ENCODE measurements at places on chromosomes 2 and 18.

- no peak for DNase-seq
Observed at GRCh38 chr18:29171892-29172755, 995.2 kb upstream of the CDH2 start.

DNA sequence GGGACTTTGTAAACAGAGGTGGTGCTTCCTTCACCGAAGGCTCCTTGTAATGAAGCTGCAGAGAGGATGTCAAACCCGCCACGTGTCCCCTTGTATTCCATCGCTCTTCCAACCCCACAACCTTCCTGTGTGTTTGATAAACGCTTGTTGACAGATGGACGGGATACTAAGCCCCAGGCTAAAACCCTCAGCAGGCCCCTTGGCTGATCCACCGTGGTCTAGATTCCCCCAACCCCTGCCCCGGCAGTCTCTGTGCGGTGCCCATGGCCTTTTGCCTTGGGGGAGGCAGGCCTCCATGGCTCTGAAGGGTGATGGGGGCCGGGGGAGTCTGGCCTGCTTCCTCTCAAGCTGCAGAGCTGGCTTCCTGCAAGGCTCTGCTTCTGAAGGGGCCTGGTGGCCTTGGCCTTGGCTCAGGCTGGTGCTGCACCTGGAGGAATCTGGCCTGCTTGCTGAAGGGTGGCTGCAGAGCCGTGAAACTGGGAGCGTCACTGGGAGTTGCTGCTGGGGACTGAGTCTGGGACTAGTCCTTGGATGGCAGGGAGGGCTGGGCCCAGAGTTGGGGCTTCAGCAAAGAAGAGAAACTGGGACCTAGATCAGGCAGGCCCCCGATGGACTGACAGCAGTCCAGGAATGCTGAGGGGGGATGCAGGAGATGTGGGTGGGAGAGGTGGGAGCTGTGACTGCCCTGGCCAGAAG, 9.6 kb upstream of the NTSR2 start:
- no peak for DNase-seq

GRCh38 chr2:161570424-161571050, 53.7 kb upstream of the SLC4A10 start:
- DNase-seq, result no peak

GRCh38 chr2:151644580-151644979, 89.7 kb downstream of the NEB start:
- DNase-seq, result no peak

DNA sequence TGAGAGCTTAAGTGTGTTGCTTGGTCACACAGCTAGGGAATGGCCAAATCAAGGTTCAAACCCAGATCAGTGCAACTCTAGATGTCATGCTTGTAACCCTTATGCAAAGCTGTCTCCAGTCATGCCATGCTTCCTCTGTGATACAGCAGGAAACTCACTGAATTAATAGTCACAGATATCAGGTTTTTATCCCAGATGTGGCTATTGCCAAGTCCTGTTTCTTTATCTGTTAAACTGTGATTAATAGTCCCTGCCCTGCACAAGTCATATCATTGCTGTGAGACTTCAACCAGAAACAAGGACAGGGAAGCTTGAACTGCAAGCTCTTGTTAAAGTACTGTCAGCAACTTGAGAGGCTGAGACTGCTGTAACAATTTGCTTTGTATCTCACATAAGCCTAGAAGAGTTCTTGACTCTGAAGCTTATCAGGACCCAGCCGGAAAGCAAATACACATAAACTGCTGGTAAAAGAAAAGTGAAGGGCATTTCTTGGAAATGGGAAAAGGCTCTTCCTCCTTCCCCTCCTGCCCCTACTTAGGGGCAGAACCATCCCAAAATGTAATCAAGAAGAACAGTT, 609.0 kb downstream of the DCC start:
- DNase-seq, result no peak

- no peak for DNase-seq
Observed at GRCh38 chr2:48165070-48165753, 258.9 kb upstream of the FBXO11 start.

- no peak for DNase-seq
Observed at GRCh38 chr2:42770288-42771131, 6.6 kb upstream of the OXER1 start.

- no peak for DNase-seq
Observed at GRCh38 chr2:118800736-118801135, 46.7 kb downstream of the EN1 start.

DNA sequence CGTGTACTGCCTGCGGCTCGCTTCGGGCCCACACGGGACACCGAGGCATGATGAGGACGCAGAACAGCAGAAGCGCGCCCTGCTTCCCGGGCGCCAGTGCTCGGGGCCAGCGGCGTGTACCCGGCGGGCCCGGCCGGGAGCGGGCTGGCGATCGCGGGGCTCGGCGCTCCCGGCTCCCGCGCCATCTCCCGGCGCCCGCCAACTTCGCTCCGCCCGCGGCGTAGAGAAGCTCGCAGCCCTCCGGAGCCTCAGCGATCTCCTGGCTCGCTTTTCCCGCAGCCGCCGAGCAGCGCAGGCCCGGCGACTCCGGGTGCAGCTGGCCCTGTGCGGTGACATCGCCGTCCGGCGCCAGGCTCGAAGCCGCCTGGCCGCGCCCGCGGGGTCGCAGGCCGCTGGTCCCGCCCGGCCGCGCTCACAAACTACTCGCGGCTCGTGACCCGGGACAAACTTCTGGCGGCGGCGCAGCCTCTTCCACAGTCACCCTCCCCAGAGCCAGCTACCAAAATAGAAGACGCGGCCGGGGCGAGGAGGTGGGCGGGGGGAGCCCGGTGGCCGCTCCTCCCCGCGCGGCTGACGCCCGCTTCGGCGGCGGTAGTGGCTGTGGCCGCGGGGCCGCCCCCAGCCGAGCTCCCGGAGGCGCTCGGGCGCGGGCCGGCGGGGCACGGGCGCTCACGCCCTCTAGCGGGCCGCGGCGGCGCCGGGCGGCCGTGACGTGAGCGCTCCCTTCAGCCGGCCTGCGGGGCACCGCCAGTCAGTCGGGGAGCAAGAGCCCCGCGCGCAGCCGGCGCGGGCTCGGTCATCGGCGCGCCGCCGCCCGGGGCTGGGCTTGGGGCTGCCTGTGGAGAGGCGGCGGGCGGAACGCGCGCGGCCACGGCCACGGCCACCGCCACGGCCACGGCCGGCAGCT, at the start of gene PTPRM:
Gene PTPRM (plus strand): TSS at position 750 of the 907 bp plus-strand sequence. CDS start 503 bp downstream, outside the sequence.
- peak; percentile 24 for DNase-seq

GRCh38 chr2:75431763-75432162, 129.0 kb downstream of the EVA1A start:
- no peak for DNase-seq
